Motor neuron (in vitro differentiated cells): ENCODE measurements at places on chromosomes 5 and 9. TPM values are rescaled to one million over a fixed set of nuclear protein-coding genes. Genes with fewer than 3 reads are reported as not detected.

The SPAAR gene
- 1.6 TPM in 1 of 2 replicates, not detected in the other for total RNA-seq

DNA sequence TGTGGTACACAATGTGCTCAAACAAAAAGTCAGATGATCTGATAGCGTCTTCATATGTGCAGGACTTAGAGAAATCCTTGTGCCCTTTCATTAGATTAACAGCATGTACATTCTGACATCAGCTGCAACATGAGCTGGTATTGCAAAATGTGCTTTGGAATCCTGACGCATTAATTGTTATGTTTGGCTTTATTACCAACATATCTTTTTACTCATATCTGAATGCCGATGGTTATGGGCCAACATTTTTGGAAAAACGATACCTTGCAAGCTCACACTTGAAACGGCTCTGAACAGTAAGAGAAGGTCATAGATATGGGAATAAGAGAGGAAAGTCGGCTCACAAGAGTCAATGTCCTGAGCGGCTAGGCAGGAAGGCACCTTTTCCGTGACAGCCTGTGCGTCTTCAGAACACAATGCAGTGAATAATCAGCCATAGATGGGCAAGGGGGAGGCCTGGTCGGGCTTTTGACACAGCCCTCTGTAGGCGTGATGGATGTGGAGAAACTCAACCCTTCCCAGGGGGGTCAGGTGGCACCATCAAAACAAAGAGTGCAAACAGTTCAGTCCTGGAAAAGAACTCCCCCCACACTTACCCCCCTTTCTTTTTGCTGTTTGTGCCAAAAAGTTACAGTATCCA lies 36.4 kb upstream of the GAS1 start:
- ATAC-seq, result peak; percentile 58

- ATAC-seq, result no peak
Observed at GRCh38 chr9:132698989-132699388, 28.7 kb downstream of the GTF3C4 start.

- ATAC-seq, result no peak
Observed at GRCh38 chr5:85576666-85577065, 1041.1 kb upstream of the COX7C start.

The C5 gene
- total RNA-seq, result 2.2 and 2.4 TPM in 2 replicates

The CDH10 gene
- 4.5 and 8.7 TPM in 2 replicates for total RNA-seq

GRCh38 chr9:97852399-97853055 lies 499 bp upstream of the FOXE1 start:
- ATAC-seq, result no peak

DNA sequence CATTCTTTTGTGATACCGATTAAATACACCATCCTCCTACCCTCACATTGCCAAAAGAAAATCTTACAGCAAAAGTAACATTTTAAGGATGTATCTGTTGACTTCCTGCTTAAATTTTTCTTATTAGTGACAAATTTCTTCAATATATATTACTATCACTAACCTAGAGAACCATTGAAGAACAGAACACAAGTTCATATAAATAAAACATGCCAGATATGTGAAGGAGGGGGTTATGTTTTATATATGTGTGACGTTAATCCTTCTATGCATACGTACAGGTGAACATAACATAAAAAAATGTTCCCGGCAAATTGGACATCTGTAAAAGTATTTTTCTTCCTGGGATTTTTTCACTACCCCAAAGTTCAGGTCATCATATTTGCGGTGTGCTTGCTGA lies at the start of gene OR13F1:
TSS of gene OR13F1 (plus strand) at position 301 of the 400 bp plus-strand sequence. CDS start at position 301, 0 bp downstream.
- ATAC-seq, result no peak

DNA sequence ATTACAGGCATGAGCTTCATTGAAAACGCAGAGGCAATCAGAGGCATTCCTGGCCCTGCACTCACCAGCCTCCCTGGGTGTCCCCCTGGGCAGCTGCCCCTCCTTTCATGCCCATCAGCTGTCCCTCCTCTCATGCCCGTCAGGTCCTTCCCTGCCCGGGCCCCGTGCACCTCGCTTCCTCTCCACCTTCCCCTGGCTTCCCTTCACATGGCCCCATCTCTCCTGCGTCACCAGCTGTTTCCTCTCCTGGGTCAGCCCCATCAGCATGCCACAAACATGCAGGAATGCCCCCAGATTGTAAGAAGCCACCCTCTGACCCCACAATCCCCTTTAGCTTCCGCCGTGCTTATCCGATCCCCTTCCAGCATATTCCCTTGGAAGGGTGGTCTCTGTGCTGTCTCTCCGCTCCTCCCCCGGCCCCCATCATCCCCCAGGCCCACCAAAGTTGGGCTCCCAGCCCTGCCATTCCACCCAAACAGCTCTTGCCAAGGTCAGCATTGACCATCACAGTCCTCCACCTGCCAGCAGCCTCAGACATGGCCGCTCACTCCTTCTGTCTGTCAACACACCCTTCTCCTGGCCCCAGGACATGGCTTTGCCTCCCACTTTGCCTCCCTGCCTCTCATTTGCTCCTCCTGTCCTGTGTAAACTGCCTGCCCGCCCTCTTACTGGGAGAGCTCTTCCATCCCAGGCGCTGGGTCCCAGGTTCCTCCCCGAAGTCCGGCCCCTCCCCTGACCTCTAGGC lies 98.6 kb upstream of the IER5L start:
- ATAC-seq, result peak; percentile 7

GRCh38 chr5:54002779-54003178 lies 307.6 kb downstream of the ARL15 start:
- ATAC-seq, result no peak

The ZFP2 gene
- 1.6 and 2.5 TPM in 2 replicates for total RNA-seq

DNA sequence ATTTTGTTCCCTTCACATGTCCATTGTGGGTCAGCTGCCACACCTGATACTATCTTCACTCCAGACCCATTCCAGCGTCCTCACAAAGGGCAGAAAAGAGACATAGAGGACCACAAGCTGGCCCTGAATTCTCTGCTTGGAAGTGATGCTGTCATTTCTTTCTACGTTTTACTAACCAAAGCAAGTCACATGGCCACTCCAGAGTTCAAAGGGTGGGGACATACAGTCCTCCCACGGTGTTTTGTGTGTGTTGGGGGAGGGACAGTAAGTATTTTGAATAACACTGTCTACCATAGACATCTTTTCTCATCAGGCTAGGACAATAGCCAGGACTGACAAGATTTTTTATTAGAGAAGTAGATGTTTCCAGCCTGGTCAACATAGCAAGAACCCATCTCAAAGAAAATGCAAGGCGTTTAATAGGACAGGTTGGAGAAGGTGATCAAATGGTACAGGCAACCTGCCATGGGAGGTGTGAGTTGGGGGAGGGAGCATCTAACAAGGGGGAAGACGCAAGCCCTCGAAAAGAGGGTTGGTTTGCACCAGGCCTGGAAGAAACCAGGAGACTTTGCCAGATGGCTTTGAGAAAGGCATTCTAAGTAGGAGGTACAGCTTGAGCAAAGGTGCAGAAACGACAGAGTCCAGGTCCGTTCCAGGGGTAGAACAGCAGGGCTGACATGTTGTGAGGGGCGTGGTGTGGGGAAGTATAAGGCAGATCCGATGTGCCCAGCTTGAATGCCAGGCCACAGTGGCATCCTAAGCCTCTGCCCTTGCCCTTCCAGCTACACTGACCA lies 11.3 kb upstream of the GLIPR2 start:
- ATAC-seq, result no peak

The CHSY3 gene
- total RNA-seq, result 0.73 and 1.0 TPM in 2 replicates

- ATAC-seq, result no peak
Observed at GRCh38 chr5:139453683-139454567, 8.6 kb downstream of the ECSCR start.

The FCN1 gene
- total RNA-seq, result 0.09 and 0.77 TPM in 2 replicates

GRCh38 chr9:111050819-111051218 lies 12.5 kb upstream of the LPAR1 start:
- no peak for ATAC-seq

DNA sequence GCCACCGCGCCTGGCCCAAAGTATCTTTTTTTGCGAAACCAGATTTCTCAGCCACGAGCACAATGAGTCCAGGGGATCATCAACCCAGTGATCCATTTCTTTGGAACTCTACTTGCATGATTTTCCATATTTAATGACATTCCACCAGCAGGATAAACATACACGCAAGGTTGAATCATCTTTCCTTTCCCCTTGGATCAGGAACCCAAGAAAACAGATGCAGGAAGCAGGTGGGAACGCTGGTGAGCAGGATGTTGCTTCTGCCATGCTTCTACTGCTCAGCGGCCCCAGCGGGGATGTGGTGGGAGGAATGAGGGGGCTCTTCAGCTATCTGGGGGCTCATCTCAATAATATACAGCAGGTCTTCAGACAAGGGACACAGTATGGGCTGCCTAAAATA lies 118.2 kb downstream of the SEC61B start:
- ATAC-seq, result no peak

GRCh38 chr5:159313197-159313596 lies 17.1 kb downstream of the IL12B start:
- ATAC-seq, result no peak

DNA sequence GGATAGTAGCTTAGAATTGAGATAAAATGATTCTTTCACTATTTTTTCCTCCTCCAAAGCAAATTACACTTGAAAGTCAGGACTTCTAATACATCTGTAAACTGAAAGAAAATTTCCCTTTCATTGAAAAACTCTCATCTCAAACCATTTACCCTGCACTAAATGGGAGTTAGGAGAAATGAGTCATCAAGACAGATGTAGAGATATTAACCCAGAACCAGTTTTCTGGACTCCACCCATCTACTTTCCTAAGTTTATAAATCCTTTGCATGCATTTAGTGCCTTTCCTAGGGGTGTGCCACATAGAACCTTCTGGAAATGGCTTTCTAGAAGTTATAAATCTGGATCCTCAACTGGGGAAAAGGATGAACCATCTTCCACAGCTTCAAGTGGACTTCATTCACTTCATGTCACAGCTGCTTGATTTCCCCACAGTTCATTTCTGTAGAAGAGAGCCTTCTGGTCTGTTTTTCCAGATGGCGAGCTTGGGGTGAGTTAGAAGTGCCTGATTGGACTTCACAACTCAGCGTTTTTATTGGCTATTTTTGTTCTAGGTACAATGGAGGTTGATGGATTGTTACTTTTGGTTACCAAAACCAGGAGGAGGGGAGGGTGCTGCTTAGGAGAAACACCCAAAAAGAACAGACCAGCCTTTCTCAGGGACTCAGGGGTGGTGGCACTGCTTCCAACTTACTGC lies 72.5 kb upstream of the GPR151 start:
- ATAC-seq, result no peak

DNA sequence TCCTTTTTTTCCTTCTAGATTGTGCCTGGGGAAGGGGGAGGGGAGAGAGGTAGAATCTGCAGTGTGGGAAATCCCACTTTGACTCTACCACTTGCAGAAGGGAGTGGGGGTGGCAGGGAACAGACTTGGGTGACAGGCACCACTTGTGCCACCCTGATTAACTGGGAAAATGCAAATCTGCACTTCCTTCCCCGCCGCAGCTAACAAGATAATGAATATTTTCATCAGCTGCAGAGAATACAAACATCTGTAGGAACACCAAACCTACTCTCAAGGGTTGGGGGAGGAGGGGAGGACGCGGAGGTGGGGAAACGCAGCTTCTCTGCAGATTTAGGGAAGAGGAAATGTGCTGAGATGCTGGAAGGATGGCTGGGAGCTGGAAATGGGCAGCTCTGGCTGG lies 73.5 kb downstream of the TRIM32 start:
- ATAC-seq, result no peak

DNA sequence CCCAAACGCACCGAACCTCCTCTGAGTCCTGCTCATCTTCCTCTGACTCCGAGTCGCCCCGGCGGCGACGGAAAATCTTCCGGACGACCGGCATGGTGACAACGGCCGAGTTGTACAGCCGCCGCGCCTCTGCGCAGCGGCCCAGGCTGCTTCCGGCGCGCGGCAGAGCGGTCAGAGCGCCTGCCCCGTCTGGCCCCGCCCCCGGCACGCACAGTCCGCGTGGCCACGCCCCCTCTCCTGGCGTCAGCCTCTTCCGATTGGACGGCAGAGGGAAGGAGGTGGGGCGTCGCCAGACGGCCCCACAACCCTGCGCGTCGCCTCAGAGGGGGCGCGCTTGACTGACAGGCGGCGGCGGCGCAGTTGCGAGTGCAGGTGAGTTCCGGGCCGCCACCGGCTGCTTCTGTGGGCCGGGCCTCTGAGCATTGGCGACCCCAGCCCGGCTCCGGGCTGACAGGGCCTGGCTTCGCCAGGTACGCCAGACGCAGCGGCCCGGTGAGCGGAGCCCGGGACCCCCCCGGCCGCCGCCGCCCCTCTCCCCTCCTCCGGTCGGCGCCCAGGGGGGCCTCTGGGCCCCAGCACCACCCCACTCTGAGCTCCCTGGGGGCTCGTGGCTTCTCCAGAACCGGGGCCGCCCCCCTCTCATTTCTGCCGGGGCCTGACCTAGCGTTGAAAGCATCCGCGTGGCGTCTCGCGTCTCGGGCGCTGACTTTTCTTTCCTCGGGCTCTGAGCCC lies at the start of the genes C9orf78 and USP20:
TSS of gene C9orf78 (minus strand) at position 148 of the 732 bp plus-strand sequence. CDS start at position 94, 54 bp downstream.
TSS of gene USP20 (plus strand) at position 331 of the 732 bp plus-strand sequence. CDS start 17,098 bp downstream, outside the sequence.
- ATAC-seq, result peak; percentile 91

The ZDHHC11 gene
- total RNA-seq, result 9.1 and 11.9 TPM in 2 replicates

DNA sequence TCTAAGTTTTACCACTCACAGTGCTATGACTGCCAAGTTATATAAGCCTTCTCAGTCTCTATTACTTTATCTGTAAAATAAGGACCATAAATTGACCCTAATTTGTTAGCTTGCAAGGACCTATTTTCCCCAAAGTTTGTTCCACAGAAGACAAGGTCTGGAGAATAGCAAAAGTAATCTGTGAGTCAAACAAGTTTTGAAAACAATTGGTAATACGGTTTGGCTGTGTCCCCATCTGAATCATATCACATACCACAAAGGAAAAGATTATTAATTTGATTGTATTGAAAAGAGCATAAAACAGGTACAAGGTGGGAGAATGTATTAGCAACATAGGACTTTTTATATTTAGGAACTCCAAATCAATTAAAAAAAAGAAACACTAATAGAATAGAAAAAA lies 124.0 kb upstream of the TARS1 start:
- no peak for ATAC-seq

GRCh38 chr5:129496421-129496820 lies 36.3 kb downstream of the ADAMTS19 start:
- no peak for ATAC-seq

DNA sequence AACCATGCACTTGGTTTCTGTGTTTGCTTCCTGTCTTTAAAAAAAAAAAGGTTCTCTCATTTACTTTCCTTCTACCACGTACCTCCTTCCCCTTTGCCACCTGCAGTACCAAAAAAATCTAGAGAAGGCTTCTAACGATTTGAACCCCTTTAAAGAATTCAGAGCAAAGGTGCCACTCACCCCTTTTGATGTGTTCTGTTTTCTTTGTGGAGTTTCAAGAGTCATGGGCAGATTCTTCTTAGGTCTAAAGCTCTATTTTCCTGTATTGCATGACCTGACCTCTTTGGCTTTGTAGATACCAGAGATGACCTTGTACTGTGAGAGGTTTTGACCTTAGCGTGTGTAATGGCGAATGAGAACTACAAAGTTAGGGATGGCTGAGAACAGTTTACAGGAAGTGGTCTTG lies 29.0 kb downstream of the TXNDC8 start:
- no peak for ATAC-seq

The HMHB1 gene
- not detected in 2 replicates for total RNA-seq
